Suprapubic skin (tissue), 4 donors: ENCODE measurements at places on chromosomes 6 and 20.

GRCh38 chr6:96015518-96016333 lies at the start of gene FUT9:
Gene FUT9 (plus strand): TSS chr6:96015974. CDS start chr6:96203156, 187,182 bp downstream.
- no peak within 1 kb of the TSS for H3K27ac ChIP-seq
- H3K4me1 ChIP-seq: no peaks in the 10 kb centered on the region
- H3K27me3 ChIP-seq: peaks cover 23% of the 10 kb centered on the region
- H3K36me3 ChIP-seq: no peaks in the 10 kb centered on the region

DNA sequence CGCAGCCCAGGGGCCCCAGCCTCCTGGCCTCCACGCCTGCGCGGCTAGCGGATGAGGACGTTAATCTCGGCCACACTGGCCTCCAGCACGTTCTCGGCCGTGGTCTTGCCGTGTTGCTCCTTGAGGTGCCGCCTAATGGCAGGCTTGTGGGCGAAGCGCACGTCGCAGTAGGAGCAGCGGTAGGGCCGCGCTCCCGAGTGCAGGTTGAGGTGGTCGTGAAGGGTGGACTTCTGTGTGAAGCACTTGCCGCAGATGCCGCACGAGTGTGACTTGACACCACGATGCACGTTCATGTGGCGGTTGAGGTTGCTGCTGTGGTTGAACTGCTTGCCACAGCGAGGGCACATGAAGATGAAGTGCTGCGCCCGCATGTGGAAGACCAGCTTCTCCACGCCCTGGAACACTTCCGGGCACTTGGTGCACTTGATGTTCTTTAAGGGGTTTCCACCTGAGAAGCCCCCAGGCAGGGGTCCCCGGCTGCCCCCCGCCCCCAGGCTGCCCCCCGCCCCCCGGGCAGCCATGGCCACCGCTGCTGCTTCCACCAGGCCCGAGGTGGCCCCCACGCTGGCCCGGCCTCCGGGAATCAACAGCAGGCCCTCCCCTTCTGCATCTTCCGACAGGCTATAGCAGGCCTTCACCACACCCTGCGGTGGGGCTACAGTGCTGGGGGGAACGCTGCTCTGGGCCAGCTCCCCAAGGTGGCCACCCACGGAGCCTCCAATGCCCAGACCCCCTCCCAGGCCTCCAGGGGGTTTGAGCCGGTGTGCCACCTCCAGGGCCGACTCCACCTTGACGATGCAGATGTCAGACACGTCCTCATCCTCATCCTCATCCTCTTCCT lies 1.8 kb downstream of the ZBTB12 start:
- peaks cover 48% of the 10 kb centered on the region for H3K4me1 ChIP-seq
- no peaks in the 10 kb centered on the region for H3K27me3 ChIP-seq
- no peak for DNase-seq
- H3K27ac ChIP-seq: no peak overlapping the region
- no peak overlapping the region for H3K4me3 ChIP-seq

DNA sequence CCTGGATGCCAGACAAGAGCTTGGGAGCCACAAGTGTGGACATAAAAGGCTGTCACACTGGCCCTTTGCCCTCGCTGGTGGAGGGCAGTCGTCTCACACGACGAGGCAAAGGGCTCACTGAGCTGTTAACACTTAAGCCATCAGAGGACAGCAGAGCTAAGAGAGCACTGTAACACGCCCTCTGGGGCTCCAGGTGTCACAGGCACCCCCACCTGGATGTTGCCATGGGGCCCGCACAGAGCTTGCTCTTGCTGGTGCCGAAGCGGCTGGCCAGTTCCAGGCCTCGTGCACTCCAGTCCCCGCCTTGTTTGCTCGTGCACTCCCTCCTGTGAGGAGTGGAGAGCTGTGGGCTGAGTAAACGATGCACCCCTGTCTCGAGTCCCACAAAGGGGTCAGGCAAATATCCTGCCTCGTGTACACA lies 37.4 kb downstream of the SLC35D3 start:
- no peaks in the 10 kb centered on the region for H3K4me1 ChIP-seq
- no peak overlapping the region for H3K27ac ChIP-seq
- H3K4me3 ChIP-seq: no peak overlapping the region
- DNase-seq: no peak
- H3K27me3 ChIP-seq: peaks cover 5% of the 10 kb centered on the region

GRCh38 chr6:149261364-149262040 lies 56.0 kb upstream of the TAB2 start:
- H3K27ac ChIP-seq: no peak overlapping the region
- H3K27me3 ChIP-seq: no peaks in the 10 kb centered on the region
- H3K36me3 ChIP-seq: no peaks in the 10 kb centered on the region

GRCh38 chr20:47027042-47027441 lies 132.4 kb downstream of the EYA2 start:
- no peak for DNase-seq
- no peaks in the 10 kb centered on the region for H3K27me3 ChIP-seq
- no peaks in the 10 kb centered on the region for H3K36me3 ChIP-seq

GRCh38 chr20:57829805-57830514 lies 120.1 kb upstream of the PMEPA1 start:
- no peak for DNase-seq
- H3K4me3 ChIP-seq: no peak overlapping the region
- no peak overlapping the region for H3K27ac ChIP-seq
- no peaks in the 10 kb centered on the region for H3K27me3 ChIP-seq
- no peaks in the 10 kb centered on the region for H3K36me3 ChIP-seq
